Bladder microvascular endothelial cell (primary cell): ENCODE measurements at places on chromosomes 3 and 15. TPM values are rescaled to one million over a fixed set of nuclear protein-coding genes. Genes with fewer than 3 reads are reported as not detected.

Gene GOLGA6L10
- 0.65 and 1.3 TPM in 2 replicates for total RNA-seq

Gene NPAP1
- total RNA-seq, result not detected in 2 replicates

Gene UNC45A
- 92.6 and 122 TPM in 2 replicates for total RNA-seq

Gene EPB42
- total RNA-seq, result not detected in 2 replicates

Gene ZDHHC3
- total RNA-seq, result 41.4 and 89.8 TPM in 2 replicates

Gene ELL3
- 3.1 and 5.4 TPM in 2 replicates for total RNA-seq

Gene SLC27A2
- total RNA-seq, result 0.16 and 6.2 TPM in 2 replicates

Gene TMEM207
- not detected in 2 replicates for total RNA-seq

Gene GOLGA8T
- total RNA-seq, result 0.13 TPM in 1 of 2 replicates, not detected in the other

Gene STRIT1
- total RNA-seq, result not detected in 2 replicates

Gene CCDC13
- 0.57 TPM in 1 of 2 replicates, not detected in the other for total RNA-seq

Gene SPATA12
- total RNA-seq, result 0.13 TPM in 1 of 2 replicates, not detected in the other

Gene PTX3
- 56.3 and 566 TPM in 2 replicates for total RNA-seq
